Left lung (tissue), 14 donors: ENCODE measurements at places on chromosomes 5 and 9. TPM values are rescaled to one million over a fixed set of nuclear protein-coding genes. Genes with fewer than 3 reads are reported as not detected.

DNA sequence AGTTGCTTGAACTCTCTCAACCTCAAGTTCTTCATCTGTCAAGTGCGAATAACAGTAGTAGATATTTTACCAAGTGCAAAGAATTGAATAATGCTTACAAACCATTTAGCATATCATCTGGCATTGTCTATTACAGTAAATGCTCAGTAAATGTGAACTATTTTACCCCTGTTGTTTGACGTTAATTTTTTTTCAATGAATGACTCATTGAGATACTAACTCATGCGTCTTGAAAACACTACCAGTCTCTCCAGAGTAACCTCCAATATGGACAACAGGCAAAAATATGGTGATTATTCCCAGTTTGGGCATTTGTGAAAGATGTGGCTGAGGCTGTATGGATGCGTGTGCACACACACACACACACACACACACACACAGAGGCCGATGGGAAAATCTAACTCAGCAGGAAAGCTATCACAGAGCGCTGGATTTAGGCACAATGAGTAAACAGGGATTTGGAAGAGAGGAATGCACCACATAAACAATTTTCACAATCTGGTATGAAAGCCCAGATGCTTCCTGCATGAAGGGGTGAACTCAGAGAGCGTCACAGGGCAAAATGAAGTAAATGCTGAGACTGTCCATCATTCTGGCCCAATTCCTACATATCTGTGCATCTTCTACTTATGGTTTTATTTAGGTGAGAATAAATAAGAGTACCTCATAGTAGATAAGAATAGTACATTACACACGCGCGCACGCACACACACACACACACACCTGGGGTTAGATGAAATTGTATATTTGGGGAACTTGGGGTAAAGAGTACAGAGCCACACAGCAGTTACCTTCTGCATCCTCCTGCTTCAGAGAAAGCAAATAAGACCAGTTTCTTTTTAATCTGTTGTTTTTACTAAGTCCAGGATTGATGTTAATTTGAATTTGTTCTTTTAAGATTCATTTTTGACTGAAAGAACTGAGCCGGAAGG is 128.7 kb downstream of the PALM2AKAP2 start:
- no peak for DNase-seq

DNA sequence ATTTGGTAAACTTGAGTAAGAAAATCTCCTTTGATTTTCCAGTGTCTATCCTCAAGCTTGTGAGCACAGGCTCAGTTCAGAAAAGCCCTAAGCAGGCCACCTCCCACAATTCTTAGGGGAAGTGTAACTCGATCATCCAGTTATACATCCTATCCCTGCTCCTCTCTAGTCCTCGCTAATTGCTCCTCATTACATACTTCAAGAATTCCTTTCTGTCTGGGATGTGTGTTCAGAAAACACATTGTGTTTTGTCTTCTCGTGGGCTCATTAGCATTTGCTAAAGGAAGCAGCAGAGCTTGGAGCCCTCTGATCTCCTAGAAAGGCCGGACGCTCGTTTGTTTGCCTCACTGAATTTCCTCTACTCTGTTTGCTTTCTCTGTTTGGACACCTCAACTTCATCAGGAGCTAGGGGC is 268.2 kb upstream of the RFX3 start:
- no peak for DNase-seq

The SPINK6 gene
- not detected for polyA plus RNA-seq

The AGXT2 gene
- 0.55 TPM for polyA plus RNA-seq

DNA sequence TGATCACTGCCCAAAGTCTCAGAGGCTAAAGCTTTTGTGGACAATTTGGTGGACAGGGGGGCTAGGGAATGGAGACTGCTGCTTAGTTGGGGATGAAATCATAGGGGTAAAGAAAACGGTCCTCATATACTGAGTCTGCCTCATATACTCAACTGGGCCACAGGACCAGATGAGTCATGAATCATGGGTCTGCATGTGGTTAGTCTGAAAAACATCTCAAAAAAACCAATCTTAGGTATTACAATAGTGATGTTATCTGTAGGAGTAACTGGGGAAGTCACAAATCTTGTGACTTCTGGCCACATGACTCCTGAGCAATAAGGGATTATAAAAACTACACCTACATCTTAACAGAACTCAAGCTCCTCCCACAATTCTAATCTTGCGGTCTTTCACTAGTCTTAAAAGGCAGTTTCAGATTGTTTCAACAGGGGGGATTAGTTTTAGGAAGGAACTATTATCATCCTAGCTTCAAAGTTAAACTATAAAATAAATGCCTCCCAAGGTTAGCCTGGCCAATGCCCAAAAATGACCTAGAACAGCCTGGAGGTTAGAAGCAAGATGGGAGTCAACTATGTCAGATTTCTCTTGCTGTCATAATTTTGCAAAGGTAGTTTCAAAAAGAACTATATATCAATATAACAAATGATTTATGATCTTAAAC is 17.5 kb downstream of the TMEM161B start:
- no peak for DNase-seq

GRCh38 chr9:80134487-80134886 is 562.7 kb downstream of the TLE4 start:
- DNase-seq = no peak

GRCh38 chr9:15755660-15756059 is 202.8 kb downstream of the CCDC171 start:
- no peak for DNase-seq

DNA sequence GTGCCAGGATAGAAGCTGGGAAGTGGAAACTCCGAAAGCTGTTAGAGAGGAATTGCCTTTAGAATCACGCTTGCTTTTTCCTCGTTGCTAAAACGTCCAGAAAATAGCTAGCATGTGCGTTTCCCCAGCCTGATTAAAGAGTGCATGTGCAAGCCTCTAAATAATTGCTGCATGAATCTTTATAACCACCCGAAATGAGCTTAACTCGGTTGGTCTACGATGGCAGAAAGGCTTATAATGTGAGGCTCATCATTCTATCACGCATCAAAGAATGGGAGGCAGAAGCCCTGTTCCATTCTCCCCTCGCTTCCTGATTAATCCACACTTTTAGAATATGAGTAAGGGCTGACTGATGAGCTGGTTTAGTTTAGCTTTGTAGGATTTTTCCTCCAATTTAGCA is 394.6 kb upstream of the WWC1 start:
- no peak for DNase-seq

DNA sequence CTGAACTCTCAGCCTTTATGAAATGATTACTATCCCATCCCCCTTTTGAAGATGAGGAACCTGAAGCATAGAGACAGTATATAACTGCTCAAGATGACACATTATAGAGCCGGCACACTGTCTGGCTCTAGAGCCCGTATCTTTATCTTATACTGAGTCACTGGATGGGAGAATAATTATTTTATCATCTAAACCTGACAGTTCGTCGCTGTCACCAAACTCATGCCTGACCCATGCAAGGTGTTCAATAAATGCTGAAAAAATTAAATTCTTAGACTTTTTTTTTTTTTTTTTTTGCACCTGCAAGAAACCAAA is 38.8 kb downstream of the HOMER1 start:
- no peak for DNase-seq

DNA sequence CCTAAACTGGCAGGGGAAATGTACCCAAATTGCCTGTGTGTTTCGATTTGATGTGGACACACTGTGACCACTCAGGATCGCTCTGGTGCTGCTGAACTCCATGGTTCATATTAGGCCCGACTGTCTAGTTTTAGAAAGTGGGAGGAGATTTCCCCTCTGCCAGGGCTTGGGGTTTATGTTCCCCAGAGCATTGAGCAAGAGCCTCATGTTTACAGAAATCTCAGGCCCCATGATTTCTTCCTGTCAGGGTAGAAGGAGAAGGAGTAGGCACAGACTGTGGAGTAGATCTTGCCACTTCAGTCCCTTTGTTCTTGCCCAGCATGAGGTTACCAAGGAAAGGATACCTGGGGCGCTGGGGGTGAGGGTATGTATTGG is 40.8 kb upstream of the GLRX start:
- no peak for DNase-seq

- DNase-seq = no peak
Measured at GRCh38 chr5:11177999-11178711, 417.1 kb upstream of the DAP start.

The PDGFRB gene
- polyA plus RNA-seq = 189 TPM

DNA sequence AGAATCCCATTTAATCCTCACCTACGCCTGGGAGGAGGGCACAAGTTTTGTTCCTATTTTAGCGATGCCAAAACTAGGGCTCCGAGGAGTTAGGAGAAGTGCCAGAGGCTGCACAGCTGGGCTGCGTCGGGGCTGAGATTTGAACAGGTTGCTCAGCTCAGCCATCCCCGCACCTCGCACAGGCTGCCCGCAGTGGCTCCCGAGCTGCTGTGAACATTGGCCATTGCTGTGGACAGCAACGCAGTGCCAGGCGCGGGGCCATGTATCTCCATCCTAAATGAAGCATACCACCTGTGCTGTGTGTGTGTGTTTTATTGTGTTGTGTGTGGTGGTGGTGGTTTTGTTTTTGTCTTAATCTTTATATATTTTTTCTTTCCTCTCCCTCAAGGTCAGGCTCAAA is 52.0 kb downstream of the AK8 start:
- DNase-seq = no peak

GRCh38 chr9:116990592-116990991 is 303.5 kb downstream of the TRIM32 start:
- DNase-seq = no peak

The FOXD4L3 gene
- polyA plus RNA-seq = not detected

The PLGRKT gene
- 28.2 TPM for polyA plus RNA-seq

DNA sequence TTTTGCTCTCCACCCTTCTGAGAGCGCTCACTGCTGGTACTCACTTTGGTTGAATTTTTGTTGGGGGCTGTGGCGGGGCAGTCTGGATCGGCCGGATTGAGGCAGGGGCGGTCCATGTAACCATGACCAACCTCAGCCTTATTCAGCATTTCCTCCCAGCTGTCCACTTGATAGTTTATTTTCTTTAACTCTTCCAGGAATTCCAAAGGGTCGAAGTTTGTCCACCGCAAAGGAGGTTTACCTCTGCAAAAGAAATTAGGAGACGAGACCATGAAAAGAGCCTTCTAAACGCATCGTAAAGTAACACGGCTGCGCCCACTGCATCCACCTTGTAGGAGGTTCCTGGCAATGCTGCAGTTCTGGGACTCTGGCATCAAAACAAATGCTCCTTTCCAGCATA is 36.4 kb downstream of the PTCH1 start:
- no peak for DNase-seq

DNA sequence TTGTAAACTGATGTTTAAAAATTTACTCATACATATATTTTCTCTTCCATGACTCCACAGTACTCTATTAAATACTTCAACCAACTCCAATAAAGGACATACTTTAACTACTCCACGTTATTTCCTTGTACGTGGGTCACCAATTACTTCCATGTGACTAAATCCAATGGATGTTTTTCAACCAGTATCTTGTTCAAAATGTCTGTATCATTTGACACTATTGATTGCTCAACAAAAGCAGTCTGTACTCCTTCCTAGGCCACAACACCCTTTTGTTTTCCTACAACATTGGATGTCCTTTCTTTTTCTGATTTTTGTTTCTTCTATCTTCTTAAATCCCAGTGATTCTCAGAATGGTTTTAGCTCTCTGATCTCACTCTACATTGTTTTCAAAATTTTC is 943.7 kb downstream of the EFNA5 start:
- DNase-seq = no peak

DNA sequence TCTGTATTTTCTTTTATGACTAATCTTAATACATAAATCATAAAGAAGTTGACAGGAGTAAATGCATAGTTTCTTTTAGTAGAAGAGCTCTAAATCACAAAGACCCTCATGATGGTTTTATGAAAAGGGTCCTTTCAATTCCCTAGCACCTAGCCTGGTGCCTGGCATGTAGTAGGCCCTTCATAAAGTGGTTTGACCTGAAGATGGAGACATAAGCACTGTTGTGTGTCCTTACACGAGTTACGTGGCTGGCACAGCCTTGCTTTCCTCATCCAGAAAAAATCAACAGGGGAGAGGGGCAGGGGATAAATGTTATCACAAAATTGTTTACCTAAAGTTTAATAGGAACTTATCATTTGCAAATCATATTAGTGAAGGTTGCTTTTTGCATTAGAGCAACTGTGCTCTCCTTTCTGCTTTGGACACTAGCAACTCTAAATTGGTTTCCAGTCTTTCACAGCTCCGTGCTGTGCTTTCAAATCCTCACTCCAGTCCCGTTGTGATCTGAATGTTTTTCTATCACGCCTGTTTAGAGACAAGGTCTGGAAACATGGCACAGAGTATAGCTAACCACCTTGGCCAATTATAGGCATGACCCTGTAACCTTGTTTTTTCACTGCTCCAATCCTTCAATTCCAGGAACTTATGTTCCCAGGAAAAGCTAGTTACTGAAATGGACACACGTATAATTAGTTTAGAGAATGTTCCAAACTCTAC is 55.7 kb downstream of the ARL15 start:
- no peak for DNase-seq

The PARP8 gene
- 22.0 TPM for polyA plus RNA-seq

DNA sequence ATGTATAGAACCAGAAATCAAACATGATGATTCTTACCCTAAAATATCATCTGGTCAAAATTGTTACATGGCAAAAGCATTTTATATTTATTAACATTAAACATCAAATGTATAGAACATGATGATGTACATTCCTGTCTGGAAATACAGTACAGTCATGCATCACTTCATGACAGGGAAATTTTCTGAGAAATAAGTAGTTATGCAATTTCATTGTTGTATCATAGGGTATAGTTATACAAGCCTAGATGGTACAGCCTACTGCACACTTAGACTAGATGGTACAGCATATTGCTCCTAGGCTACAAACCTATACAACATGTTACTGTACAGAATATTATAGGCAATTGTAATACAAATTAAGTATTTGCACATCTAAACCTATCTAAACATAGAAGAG is 64.6 kb upstream of the VCAN start:
- DNase-seq = no peak

DNA sequence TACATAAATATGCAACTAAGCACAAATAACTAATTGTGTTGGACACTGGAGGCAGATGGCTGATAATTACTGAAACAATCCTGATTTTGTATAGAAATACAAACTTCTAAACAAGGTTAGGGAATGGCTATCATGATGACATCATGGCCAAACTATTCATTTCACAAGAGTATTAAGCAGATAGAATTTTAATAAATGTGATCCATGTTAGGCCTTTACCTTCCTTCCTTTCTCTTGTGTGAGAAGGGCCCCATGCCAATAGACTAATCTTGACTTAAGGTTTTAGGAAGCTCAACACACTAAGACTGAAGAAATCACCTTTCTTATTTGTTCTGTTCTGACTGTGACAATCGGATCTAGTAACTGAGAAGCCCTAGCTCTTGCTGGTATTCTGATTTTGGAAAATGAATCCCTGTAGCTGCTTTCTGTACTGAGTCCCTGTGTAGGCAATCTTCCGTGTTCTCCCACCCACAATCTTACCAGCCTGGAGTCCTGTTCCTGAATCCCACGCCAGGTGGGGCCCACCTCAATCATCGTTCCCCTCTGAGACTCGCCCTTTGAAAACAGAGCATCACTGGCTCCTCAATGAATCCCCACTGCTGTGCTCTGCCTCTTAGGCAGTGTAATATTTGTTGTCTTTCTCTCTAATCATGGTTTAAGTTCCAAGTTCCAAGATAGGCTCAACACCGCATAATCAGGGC is 168.7 kb upstream of the GNA14 start:
- no peak for DNase-seq

- no peak for DNase-seq
Measured at GRCh38 chr9:100794738-100795269, 216.9 kb downstream of the CAVIN4 start.

- no peak for DNase-seq
Measured at GRCh38 chr9:98488571-98489312, 220.0 kb downstream of the GABBR2 start.

- DNase-seq = no peak
Measured at GRCh38 chr9:37371565-37372464, 50.7 kb upstream of the GRHPR start.

GRCh38 chr5:5793242-5794117 is 371.0 kb downstream of the ICE1 start:
- DNase-seq = no peak

The MYMK gene
- not detected for polyA plus RNA-seq
